ENCODE measurements at places on chromosomes 11 and 22.

- DNase-seq: no peak
Measured at GRCh38 chr11:47078751-47079521, 97.7 kb downstream of the ARFGAP2 start.

DNA sequence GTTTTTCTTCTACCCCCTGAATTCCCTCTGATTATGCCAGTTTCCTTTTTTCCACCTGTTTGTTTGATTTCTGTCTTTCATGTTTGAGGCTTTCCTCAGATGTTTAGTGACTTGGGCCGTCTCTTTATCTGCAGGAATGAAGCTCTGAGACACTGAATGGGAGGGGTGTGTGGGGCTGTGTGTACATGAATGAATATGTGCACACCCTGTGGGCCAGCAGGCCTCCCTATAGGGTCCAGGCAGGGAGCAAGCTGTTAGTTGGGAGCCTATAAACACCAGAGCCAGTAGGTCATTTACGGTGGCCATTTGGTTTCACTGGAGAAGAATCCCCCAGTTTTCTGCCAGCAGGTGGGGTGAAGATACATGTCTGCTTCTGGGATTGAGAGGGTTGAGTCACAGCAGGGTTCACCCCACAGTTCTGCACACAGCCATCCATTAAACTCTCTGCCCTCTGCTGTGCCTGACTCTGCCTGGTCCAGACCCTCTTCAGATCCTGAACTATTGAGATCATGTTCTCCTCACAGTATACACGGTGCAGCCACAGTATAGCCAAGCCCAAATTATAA lies 34.8 kb downstream of the BARX2 start:
- DNase-seq: no peak

DNA sequence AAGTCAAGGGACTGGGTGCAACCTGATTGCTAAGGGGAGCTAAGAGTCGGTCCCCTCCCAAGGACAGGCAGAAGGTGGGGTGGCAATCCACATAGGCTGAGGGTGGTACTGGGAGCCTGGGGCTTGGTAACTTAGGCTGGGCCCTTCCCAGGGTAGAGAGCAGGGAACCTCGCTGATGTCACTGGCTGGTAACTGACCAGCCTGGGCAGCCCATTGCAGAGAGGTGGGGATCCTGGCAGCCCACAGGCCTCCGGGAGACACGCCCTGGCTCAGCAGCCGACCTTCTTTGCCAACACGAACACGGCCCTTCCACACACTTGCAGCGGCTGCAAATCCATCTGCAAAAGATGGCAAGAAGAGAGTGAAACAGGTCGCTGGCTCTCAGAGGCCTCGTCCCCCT lies 25.4 kb downstream of the A4GALT start:
- no peak for DNase-seq

DNA sequence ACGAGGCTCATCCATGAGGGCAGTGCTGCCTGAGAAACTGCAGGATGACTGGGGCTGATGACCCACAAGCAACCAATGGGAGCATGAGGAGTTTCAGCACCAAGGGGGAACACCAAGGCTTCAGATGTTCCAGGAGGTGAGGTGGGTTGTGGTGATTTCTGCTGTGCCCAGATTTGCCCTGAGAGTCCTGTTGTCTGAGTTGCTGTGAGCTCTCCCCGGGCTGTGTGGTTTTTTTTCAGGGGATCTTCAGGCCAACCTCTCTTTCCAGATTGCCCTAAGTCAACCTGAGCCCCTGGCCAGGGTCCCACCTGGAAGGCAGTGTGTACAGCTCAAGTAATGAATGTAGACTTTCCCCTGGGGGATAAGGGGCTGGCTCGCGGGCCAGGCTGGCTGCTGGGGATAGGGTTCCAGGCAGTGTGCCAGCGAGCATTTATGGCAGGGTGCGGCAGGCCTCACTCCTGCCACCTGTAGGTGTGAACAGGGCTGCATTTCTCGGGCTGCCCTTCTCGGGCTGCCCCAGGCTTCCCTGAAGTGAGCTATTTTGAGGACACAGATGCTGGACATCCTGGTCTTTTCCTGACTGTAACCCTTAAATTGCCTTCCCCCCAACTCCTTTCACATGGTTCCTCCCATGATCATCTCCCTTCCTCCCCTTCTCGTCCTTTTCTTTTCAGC lies 9.8 kb downstream of the SLC22A6 start:
- DNase-seq: peak; percentile 24

GRCh38 chr11:69520186-69520916 lies 38.9 kb downstream of the LINC01488 start:
- DNase-seq: no peak

DNA sequence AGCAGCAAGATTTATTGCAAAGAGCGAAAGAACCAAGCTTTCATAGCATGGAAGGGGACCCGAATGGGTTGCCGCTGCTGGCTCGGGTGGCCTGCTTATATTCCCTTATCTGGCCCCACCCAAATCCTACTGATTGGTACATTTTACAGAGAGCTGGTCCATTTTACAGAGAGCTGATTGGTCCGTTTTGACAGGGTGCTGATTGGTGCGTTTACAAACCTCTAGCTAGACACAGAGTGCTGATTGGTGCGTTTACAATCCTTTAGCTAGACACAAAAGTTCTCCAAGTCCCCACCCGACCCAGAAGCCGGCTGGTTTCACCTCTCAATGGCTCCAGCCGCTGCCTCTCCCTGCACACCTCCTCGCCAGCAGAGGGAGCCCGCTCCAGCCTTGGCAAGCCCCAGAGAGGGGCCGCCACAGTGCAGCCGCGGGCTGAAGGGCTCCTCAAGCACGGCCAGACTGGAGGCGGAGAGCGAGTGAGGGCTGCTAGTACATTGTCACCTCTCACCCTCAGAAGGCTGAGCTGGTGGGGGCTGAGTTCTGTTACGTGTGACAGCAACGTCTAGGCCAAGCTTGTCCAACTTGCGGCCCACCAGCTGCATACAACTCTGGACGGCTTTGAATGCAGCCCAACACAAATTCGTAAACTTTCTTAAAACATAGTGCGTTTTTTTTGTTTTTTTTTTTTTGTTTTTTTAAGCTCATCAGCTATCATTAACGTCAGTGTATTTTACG lies 8.7 kb downstream of the PTH start:
- DNase-seq: peak; percentile 69

GRCh38 chr22:47357493-47357892 lies 595.0 kb downstream of the TBC1D22A start:
- DNase-seq: no peak

DNA sequence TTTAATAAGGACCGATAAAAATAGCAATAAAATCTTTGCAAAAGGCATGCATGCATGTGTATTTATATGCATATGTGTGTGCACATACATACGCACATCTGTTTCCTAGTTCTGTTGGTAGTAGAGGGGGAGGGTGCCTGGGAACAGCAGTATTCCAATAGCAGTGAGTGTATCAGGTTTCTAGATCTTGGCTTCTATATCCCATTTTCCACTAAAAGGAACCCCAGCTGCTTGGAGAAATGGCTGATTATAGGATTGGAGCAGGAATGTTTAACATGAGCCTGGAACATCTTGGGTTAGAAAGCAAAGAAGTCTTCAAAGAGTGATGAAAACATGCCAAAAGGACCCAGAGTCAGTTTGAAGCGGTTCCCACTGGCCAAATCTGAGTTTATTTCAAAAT lies 21.0 kb downstream of the TNRC6B start:
- DNase-seq: no peak

DNA sequence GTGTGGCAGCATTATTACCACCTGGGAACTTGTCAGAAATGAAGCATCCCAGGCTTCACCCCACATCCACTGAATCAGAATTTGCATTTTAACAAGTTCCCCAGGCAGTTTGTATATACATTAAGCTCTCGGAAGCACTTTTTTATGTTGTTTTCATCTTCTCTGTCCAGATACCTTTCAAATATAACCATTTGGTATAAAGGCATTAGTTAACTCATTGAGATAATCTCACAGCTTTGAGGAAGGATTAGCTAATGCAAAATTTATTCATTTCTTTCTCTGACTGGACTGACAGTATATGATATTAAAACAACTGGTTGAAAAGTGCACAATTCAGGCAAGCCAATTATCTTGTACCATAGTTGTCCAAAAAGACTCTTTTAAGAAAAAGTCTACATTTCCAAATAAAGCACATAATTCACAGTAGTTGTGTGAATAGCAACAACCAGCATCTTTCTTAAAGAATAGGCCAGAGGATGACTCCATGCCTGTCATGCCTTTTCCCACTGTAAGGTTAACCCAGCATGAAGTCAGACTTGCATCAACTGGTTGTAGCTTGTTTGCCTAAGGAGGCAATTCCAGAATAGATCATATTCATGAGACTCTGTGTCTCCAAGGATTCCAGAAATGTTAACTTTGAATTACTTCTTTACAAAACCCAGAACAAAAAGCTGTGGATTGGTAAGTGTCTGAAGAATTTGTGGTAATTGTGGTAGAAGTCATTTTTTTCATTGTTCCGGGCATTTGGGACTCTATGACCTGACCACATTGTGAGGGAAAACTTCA lies 254.3 kb upstream of the SESN3 start:
- DNase-seq: no peak

- DNase-seq: no peak
Measured at GRCh38 chr11:2800655-2801531, 84.7 kb downstream of the CDKN1C start.

GRCh38 chr22:19517171-19517500 lies 7.1 kb downstream of the CLDN5 start:
- no peak for DNase-seq

DNA sequence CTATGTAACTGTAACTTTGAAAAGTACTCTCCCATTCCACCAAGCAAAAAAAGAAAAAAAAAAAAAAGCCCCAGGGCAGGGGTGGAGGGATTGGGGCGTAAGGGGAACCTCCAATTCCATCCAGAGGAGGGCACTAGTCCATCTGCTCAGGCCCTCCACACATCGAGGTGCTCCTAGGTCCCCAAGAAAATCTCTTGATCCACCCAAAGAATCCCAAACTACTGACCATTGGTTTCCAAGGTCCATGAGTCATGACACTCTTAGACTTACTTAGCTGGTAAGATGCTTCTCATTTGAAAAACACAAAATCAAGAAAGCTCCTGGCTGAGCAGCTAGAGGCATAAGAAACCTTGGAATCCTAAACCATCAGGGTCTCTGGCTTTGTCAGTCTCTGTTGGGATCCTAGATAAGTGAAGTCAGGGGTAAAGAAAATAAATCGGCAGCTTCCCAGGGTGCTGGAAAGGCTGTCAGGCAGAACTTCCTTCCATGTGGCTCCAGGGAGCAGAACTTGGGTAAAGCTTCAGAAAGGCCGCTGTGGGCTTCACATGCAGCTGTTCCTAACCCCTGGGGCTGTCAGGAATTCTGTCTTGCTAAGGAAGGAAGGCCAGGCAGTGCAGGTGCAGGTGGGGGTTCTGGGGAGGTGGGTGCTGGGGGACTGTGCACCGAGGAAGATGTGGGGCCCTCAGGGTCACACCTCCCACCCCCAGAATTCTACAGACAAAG lies 49.4 kb upstream of the ADA2 start:
- DNase-seq: no peak

DNA sequence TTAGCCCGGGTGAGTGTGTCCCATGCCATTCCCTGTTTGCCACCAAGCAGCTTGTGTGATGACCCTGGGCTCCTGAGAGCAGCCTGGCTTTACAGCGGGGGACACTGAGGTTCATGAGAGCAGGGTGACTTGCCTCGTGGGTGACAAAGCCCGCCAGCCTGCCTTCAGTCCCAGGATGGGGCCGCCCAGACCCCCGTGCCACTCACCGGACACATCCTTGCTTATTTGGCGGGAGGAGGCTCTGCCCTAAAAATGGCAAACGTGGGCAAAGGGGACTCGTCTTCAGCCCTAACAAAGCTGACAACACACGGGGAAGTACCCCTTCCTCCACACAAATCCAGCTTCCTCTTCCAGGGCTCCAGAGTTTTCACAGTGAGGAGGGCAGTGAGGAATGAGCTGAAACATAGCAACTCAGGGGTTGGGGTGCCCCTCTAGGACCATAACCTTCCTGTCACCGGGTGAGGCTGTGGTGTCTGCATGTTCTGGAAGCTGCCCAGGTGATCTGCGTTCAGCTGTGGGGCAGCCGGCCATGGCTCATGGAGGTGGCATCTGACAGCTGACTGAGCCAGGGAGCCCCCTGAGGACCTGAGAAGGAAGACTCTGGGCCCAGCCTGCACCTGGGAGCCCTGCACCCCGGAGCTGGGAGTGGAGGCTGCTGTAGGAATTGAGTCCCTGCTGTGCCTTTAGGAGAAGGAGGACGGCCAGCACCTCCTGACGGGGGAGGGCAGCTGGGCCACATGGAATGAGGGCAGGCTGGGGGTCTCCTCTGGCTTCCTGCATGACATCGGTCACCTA lies 16.7 kb downstream of the RIBC2 start:
- DNase-seq: no peak

DNA sequence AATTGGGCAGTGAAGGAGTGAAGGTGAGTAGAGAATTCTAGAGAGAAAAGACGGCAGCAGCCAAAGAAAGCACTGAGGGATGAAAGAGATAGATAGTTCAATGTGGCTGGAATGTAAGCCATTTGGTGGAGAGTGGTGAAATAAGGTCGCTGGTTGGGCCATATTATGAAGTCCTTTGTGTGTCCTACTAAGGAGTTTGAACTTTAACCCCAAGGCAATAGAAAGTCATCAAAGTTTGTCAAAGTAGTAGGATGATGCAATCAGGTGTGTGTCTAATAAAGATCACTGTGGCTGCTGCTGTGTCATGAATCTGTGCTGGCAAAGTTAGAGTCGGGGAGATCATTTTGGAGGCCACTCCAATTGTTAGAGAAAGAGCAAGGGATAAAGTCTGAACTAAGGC lies 18.7 kb downstream of the RNF121 start:
- DNase-seq: no peak

- no peak for DNase-seq
Measured at GRCh38 chr22:41582694-41583093, 6.9 kb downstream of the PMM1 start.

- no peak for DNase-seq
Measured at GRCh38 chr11:34843271-34843670, 72.9 kb downstream of the APIP start.

- no peak for DNase-seq
Measured at GRCh38 chr11:22903782-22904181, 43.5 kb upstream of the CCDC179 start.

DNA sequence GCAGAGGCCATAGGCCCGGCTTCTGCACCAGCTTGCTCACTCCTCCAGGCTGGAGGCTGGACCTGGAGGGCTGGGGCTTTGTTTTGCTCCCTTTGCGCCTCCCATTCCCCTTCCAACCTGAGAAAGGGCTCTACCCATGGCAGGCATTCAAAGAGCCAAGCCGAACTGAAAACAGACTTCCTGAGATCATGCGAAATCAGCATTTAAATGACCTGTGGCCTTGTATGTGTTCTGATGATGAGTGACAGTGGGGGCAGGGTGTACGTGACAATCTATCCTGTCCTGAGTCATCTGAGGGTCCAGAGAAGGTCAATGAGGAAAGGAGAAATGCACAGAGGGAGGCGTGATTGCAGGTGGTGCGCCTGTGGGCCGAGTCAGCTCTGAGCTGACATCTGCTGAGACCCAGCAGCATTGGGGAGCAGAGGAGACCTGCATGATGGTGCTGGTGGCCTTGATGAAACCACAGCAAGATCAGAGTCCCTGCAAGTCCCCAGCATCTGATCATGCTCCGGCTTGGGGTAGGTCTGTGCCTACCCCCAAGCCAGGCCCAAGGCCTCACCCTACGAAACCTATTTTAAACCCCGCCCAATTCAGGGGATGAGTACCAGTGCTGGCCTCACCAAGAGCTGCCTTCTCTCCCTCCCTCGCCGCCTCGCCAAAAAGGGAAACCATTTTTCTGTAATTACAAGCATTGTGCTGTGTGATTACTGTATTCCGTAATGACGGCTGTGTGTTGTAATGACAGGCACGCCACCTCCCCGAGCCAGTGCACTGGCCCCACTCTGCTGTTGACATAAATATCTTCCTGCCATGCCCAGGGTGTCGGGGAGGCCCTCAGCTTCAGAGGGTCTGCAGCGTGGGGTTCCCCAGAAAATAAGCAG lies 95.2 kb upstream of the ANO1 start:
- DNase-seq: no peak

- peak; percentile 6 for DNase-seq
Measured at GRCh38 chr11:8873741-8874405, 37.1 kb upstream of the AKIP1 start.
